ENCODE measurements at places on chromosomes 3 and 15.

- DNase-seq = no peak
These were observed 57.8 kb upstream of the SUCLG2 start for GRCh38 chr3:67712259-67712658.

- DNase-seq = no peak
These were observed 449.9 kb downstream of the PDCD6IP start for GRCh38 chr3:34248352-34248751.

DNA sequence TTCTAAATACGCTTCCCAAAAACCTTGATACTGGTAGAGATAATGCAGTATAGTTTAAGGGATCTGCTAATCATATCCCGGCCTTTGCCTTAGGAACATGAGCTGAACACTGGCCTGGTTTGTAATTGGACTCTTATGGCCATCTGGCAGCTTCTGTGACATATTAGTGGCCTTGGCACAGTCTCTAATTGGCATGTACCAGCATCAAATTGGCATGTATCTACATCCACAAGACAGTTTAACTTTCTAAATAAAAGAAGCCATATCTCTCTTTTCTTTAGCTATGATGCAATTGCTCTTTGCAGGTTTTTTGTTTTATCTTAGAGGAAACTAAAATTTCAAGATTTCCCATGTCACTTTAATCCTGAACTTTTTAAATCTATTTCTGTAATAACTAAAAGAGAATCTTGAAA lies 44.6 kb upstream of the FILIP1L start:
- no peak for DNase-seq

DNA sequence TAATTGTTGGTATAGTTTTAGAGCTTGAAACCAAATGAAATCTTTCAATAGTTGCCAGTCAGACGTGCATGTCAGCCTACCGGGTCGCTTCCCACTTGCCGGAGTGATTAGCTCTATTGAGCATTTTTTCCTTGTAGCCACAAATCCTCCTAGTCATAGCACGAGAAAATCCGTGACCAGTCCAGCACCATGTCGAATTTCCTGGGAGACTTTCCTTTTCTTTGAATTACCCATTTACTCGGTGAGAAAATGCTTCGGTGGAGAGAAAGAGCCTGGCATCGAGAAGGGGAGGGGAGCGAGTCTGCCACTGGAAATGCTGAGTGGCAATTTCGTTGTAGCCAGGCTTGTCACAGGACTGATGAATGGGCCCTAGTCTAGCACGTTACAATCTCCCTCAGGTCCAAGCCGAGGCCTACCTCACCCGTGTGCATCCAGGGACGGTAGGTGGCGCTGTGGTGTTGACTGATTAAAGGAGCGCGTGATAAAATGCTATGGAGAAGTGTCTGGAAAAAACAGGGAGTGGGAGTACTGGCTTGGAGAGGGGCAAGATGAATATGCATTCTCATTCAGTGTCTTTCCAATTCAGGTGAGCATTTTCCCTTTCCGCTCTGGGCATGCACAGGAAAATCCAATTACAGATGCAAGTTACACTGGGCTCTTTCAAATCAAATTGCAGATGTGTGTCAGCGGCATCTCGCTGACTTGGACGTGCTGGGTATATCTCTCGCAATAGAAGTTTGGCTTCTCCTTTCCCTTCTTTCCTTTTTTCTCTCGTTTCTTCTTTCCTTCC lies 238.8 kb downstream of the EDEM1 start:
- DNase-seq = no peak

DNA sequence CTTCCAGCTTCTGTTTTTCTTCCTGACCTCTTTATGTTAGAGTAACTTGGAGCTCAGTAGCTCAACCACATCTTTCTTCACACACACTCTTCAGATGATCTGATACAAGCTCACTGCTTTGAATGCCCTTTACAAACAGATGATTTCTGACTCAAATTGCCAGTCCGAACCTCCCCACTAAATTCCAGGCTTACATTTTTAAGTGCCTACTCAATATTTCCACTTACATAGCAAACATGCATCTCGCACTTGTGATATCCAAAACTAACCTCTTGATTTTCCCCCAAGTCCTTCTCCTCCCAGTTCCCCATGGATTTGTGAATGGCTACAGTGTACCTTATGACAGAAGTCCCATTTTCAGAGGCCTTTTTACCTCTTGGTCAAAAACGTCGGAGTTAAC lies 139.1 kb downstream of the GBE1 start:
- peak; percentile 65 for DNase-seq

- DNase-seq = no peak
These were observed 436.1 kb downstream of the TUSC7 start for GRCh38 chr3:117145677-117146076.

- DNase-seq = no peak
These were observed 40.6 kb upstream of the SEC22A start for GRCh38 chr3:123161167-123161566.

DNA sequence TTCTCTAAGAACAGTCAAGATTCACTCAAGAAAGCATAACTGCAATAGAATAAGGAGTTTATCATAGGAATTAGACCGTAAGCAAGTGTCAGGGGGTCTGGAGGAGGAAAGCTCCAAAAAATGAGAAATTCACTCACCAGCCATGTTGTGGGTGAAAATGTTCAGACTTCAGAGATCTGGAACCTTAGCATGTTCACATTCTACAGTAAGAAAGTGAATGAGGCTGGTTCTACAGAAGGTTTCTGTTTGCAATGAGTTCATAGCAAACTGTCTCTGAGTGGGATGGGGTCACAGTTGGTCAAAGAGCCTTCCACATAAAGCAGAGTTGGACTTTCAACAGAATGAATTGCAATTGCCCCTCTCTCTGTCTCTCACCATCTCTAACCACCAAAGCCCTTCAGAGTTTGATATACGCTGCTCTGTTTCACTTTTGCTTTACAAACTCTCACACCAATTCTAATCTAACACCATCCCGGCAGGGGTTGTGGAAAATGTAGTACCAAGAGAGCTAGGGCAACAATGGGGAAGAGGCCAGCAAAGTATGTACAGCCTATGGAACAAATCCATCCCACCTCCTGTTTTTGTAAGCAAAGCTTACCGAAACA lies 581.8 kb upstream of the UBE2E2 start:
- no peak for DNase-seq

- DNase-seq = no peak
These were observed 37.7 kb downstream of the PCSK6 start for GRCh38 chr15:101451846-101452245.

DNA sequence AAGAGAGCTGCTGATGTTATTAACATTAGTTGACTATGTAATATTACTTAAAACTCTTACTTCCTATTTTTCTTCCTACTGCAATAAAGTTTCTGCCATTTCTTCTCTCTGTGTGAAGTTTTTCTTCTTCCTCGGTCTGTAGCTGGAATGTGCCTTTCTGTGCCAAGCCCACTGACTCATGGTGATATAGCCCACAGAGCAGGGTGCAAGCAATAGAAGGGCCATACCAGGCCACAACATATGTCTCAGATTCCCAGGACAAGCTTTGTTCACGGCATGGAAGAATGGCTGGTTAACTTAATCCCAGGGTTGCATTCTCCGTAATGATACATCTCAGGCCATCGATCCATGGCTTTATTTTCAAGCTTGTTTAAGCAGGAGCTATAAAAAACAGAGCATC lies 815.3 kb downstream of the TUSC7 start:
- peak; percentile 28 for DNase-seq
